Activated CD4-positive, alpha-beta T cell treated with anti-CD3 and anti-CD28 coated beads for 1 hour (primary cell): ENCODE measurements at places on chromosomes 1 and 21.

DNA sequence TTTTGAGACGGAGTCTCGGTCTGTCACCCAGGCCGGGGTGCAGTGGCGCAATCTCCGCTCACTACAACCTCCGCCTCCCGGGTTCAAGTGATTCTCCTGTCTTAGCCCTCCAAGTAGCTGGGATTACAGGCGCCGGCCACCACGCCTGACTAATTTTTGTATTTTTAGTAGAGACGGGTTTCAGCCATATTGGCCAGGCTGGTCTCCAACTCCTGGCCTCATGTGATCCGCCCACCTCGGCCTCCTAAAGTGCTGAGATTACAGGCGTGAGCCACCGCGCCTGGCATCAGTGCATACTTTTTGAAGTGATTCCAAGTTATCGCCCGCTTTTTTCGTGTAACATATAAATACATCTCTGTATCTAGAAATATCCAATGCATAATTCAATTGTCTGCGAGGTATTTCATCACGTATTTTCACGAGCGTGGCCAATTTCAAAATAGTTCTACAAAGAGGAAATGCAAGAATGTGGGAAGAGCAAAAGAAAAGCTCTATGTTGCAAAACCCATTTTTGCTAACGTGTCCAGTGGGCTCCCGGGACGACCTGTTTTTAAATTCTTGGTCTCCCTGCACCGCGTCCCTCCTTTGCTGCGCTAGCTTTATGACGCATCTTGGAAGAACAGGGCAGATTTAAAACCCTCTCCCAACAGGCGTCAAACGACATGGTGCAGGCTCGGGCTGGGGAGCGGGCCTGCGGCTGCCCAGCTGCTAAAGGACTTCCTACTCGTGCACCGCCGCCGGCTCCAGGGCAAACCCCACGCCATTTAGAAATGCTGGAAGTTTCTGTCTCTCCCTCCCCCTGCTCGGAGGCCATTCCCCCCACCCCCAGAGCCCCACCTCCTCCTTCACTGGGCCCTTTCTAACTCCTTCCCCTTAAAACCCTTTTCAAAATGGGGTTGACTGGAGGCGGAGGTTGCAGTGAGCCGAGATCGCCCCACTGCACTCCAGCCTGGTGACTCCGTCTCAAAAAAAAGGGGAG is 923 bp upstream of the IFNGR2 start:
- DNase-seq, result no peak

GRCh38 chr1:67766141-67766978 is 66.9 kb downstream of the GNG12 start:
- DNase-seq, result no peak

GRCh38 chr21:42089093-42089631 is 18.0 kb downstream of the UMODL1 start:
- no peak for DNase-seq

- peak; percentile 14 for DNase-seq
These were observed 103.7 kb upstream of the NFIA start for GRCh38 chr1:60978421-60979357.

GRCh38 chr1:54979327-54979891 is 1.0 kb upstream of the TMEM61 start:
- DNase-seq, result no peak

GRCh38 chr21:44900559-44901251 is 20.0 kb downstream of the ITGB2 start:
- DNase-seq, result no peak

DNA sequence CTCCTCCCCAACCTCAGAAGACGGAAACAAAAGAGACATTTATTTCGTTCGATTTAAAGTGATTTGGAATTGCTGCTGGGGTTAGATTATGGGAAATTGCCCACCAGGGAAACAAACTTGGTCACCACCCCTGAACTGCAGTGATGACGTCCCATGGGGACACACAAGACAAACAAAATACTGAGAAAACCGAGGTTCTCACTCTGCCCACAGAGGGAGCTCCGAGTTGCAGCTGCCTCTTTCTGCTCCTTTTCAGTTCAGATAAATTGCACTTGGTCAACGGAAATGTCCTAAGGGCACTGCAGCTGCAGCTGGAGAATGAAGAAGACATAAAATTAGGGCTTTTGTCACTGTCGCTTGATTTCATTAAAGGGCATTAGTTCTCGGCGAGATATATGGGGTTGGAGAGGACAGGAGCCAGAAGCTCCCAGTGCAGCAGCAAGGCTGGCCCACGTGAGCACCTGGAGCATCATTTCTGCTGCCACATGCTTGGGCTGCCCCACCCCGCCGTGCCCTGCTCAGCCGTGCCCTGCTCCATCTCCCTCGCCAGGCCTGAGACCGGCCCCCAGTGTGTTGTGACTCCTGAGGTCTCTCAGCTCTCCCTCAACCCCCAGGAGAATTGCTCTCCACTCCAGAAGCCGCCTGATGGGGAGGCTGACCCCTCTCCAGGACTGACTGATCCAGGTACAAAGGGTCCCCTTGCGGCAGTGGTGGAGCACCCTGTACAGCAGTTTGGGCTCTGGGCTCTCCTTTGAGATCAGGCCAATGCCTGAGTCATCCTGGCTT is 231.7 kb upstream of the AJAP1 start:
- no peak for DNase-seq

- DNase-seq, result no peak
These were observed 4.6 kb downstream of the PGLYRP4 start for GRCh38 chr1:153343811-153344717.

DNA sequence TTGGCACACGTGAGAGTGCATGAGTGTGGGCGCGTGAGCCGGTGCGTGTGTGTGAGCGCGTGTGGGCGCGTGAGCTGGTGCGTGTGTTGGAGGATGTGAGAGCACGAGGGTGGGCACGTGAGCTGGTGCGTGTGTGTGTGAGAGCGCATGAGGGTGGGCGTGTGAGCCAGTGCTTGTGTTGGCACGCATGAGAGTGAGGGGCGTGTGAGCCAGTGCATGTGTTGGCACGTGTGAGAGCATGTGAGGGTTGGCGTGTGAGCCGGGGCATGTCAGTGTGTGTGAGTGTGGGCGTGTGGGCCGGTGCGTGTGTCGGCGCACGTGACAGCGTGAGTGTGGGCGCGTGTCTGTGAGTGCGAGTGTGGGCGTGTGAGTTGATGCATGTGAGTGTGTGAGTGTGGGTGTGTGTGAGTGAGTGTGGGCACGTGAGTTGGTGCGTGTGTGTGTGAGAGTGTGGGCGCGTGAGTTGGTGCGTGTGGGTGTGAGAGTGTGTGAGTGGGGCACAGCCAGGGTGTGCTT is 45.7 kb upstream of the ARHGEF16 start:
- DNase-seq, result no peak

GRCh38 chr1:182584746-182585145 is 4.3 kb downstream of the RNASEL start:
- no peak for DNase-seq

- DNase-seq, result no peak
These were observed 12.0 kb downstream of the CLEC20A start for GRCh38 chr1:178484698-178485225.

DNA sequence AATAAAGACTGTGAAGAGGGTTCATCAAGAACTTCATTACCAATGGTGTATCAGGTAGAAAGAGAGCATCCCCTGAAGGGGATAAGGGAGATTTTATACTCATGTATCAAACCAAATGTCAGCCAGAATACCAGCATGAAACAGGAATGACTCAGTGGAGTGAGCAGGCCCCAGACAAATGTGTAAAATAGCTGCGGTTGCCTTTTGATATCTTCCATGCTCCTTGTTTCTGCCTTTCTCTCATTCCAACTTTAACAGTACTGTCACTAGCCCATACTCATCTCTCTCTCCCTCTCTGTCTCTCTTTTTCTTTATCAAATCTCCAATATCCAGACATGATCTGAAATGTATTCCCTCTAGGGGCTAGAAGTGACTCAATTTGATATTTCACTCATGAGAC is 47.8 kb downstream of the GPR88 start:
- DNase-seq, result no peak

DNA sequence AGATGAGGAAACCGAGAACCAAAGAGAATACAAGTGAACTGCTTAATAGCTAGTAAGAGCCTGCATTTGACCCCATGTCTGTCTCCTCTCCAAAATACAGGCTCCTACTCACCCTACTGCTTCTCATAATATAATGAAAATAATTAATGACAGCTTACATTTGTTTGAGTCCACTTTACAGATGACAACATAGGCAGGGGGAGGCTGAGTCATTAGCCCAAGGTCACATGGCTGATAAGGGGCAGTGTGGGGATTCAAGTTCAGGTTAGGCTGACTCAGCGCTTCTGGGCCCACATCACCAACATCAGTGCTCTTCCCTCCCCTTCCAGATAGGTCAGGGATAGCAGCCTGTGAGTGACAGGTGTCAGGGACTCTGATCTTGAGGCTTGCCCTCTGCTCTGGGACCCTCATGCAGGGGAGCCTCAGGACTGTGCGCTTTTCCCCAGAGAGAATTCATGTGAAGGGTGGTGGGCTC is 16.2 kb downstream of the AZIN2 start:
- DNase-seq, result no peak

GRCh38 chr21:25390701-25391100 is 216.6 kb downstream of the MRPL39 start:
- no peak for DNase-seq

DNA sequence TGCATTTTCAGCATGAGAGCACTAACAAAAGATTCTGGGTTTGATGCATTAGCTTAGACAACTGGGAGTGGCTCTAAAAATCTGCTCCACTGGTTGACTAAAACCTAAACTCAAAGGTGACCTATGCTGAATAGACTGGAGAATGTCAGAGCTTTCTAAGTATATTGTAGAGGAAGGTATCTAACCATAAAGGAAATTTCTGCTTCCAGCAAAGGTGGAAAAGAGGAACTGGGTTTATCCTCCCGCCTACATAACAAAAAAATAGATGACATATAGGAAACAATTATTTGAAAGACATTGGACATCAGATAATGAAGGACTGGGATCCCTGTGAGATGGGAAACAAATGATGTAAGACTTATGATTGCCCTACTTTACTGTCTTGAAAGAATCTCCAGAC is 35.8 kb upstream of the CR2 start:
- no peak for DNase-seq

GRCh38 chr1:234848972-234849649 is 239.1 kb upstream of the IRF2BP2 start:
- DNase-seq, result no peak

DNA sequence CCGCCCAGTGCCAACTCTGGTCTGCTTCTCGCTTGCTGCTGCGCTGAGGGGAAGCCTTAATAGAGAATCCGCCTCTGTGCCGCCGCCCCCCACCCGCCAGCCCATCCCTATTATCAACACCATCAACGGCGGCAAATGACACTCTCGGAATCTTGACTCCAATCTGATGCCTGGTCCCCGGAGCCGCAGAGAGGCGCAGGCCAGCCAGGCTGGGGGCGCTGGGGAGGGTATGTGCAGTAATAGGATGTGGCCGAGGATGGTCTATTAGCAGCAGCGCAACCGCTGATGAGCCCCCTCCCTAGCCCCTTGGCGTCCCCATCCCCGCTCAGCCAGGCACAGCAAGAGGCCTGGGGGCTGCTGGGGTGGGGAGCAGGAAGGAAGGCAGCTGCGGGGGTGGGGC is 15.1 kb upstream of the DMBX1 start:
- no peak for DNase-seq

DNA sequence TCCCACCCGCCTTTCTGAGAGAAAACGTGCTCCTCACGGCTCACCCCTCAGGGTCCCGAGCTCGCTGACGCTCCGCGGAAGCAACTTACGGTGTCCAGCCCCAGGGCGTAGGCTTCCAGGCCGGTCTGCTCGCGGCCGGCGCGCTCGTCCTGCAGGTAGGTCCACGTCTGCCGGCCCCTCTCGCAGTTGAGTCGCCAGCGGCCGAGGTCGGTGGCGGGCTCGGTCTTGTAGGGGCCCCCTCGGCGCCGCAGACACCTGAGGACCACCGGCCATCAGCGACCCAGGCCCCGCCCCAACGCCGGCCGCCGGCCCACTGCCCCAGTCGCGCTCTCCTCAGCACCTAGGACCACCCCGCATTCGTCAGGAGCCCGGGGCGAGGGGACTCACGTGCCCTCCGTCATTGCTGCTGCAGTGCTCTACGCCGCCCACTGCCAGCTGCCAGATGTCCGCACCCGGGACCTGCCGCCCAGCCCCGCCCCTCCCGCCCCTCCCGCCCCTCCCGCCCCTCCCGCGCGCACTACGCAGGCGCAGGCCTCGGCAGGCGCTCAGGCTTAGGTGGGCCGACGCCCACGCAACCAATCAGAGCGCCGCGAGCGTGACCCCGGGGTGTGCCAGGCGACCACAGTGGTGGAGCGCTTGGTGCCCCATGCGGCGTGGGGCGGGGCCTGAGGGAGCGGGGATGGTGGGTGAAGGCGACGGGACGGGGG is at the start of gene LSS:
LSS (minus strand) TSS at position 430 of the 707 bp plus-strand sequence; CDS start at position 401, 29 bp downstream.
- DNase-seq, result peak; percentile 97

- no peak for DNase-seq
These were observed 13.5 kb downstream of the SLC2A1 start for GRCh38 chr1:42945164-42945563.

DNA sequence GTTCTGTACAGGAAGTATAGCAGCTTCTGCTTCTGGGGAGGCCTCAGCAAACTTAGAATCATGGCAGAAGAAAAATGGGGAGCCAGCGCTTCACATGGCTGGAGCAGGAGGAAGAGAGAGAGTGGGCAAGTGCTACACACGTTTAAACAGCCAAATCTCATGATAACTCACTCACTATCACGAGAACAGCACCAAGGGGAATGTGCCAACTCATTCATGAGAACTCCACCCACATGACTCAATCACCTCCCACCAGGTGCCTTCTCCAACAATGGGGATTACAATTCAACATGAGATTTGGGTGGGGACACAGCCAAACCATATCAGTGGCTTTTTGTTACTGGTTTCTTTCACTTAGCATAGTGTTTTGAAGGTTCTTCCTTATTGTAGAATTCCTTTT is 138.6 kb downstream of the SYT14 start:
- DNase-seq, result no peak

DNA sequence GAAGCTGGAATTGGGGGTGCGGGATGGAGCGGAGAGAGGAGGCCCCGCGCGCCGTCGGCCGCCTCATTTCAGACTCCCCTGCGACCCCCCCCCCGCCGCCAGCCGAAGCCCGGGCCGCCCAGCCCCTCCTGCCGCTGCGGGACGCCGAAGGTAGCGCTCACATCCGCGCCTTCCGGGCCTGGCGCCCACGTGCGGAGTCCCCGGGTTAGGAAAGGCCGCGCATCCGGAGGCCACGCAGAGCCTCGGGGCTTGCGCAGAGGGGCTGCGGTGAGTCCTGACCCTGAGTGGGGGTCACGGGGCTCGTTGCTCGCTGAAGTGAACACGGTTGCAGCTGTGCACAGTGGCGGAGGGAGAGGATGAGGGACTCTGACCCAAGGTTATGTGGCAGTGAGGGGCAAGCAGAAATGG is 552 bp upstream of the ZNF496 start:
- DNase-seq, result peak; percentile 28

- DNase-seq, result no peak
These were observed 7.8 kb downstream of the PTTG1IP start for GRCh38 chr21:44865561-44866280.
